Stimulated activated CD8-positive, alpha-beta memory T cell treated with anti-CD3 and anti-CD28 coated beads, Interleukin-4, amount 100 ng/mL, for 24 hours (primary cell): ENCODE measurements at places on chromosomes 12 and 14.

GRCh38 chr14:90574188-90575131 is 177.6 kb downstream of the CALM1 start:
- DNase-seq: no peak

DNA sequence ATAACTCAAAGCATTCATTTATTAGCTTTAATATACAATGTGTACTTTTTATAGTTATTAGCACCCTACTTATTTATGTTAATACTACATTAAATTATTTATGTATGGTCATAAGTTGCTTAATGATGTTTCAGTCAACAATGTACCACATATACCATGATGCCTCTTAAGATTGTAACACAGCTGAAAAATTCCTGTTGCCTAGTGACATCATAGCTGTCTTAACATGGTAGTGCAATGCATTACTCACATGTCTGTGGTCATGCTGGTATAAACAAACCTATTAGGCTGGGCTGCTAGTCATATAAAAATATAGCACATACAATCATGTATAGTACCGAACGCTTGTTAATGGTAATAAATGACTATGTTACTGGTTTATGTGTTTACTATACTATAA is 120.4 kb downstream of the ANO6 start:
- no peak for DNase-seq

- no peak for DNase-seq
Observed at GRCh38 chr12:122839907-122840554, 4.8 kb downstream of the HIP1R start.

GRCh38 chr14:33564774-33565630 is 385.9 kb downstream of the EGLN3 start:
- DNase-seq: no peak

DNA sequence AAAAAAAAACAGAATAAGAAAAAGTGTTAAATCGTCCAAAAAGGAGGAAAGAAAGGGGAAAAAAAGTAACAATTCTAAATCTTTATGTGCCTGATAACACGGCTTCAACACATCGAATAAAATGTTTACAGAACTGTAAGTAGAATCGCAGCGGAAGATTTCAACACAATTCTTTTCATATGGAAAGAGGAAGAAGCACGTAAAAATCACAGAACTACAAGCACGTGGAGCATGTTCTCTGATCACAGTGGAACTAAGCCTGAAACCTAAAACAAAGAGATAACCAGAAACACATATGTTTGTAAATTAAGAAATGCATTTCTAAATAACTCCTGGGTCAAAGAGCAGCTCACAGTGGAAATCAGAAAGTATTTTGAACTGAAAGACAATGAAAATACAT is 8.7 kb downstream of the CLEC7A start:
- no peak for DNase-seq

DNA sequence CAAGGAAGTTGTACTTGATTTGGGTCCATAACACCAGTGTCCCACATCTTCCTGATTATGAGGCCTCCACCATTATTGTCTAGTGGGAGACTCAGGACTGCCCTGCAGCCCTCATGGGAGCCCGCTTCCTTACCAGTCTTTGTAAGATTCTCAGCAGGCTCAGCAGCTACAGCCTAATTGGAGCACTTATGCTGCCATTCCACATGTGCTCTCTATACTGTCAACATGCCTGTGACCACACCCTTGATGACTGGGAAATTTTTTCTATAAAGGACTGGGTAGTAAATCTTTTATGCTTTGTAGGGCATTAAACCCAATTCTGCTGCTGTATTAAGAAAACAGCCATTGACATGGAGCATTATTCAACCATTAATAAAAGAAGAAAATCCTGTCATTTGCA is 145.5 kb upstream of the IGF1 start:
- DNase-seq: no peak

GRCh38 chr14:62144863-62145262 is 382.6 kb downstream of the SNAPC1 start:
- no peak for DNase-seq
